Osteoblast (primary cell): ENCODE measurements at places on chromosomes 1 and 21. TPM values are rescaled to one million over a fixed set of nuclear protein-coding genes. Genes with fewer than 3 reads are reported as not detected.

GRCh38 chr1:209427811-209428210 is 155.7 kb upstream of the CAMK1G start:
- DNase-seq, result no peak
- H3K4me1 ChIP-seq, result no peaks in the 10 kb centered on the region
- no peak overlapping the region for H3K27ac ChIP-seq
- no peaks in the 10 kb centered on the region for H3K36me3 ChIP-seq

GRCh38 chr1:58003059-58003458 is 543.5 kb downstream of the OMA1 start:
- no peak for DNase-seq
- no peak overlapping the region for H3K27ac ChIP-seq
- no peak overlapping the region for H3K4me3 ChIP-seq
- no peaks in the 10 kb centered on the region for H3K4me1 ChIP-seq
- H3K36me3 ChIP-seq, result no peaks in the 10 kb centered on the region
- H3K27me3 ChIP-seq, result no peaks in the 10 kb centered on the region

The OR2T35 gene
- not detected in 2 replicates for total RNA-seq

The HSPG2 gene
- total RNA-seq, result 220 and 265 TPM in 2 replicates

The PRKCZ gene
- total RNA-seq, result 0.29 and 0.72 TPM in 2 replicates
